ENCODE measurements at places on chromosomes 3 and 15.

DNA sequence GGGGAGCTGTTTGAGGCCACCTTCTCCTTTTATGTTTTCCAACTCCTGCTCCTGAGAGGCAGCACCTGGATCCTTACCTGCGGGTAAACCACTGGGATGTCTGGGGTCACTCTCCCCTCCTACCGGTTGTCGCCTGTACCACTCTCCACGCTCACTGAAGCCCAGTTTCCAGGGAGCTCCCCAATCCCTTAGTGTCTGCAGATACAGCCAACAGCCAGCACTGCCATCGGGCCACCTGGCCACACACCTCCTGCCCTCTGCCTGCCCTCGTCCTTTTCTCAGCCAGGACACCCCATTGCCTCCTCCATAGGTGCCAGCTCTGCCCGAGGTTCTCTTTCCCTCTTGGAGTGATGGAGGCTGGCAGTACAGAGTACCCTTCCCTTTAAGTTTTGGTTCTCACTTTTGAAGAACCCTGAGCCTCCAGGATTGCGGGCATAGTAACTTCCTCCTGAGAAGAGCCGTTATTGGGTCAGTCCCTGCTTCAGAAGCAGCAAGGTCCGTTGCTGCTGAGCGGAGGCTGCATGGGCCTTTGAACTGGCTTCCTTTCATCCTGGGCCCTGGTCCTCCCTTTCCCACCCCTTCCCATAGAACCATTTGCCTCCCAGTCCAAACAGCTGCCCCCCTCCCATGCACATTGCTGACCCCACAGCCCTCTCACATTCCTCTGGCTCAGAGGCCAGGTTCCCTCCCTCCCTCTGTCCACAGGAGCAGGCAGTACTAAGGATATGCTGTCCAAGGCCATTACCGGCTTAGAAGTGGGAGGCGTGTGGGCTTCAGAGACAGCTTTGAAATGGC lies 30.9 kb downstream of the ARNT2 start:
- no peak for DNase-seq

GRCh38 chr15:59124261-59124660 lies 19.3 kb downstream of the CCNB2 start:
- DNase-seq, result no peak

DNA sequence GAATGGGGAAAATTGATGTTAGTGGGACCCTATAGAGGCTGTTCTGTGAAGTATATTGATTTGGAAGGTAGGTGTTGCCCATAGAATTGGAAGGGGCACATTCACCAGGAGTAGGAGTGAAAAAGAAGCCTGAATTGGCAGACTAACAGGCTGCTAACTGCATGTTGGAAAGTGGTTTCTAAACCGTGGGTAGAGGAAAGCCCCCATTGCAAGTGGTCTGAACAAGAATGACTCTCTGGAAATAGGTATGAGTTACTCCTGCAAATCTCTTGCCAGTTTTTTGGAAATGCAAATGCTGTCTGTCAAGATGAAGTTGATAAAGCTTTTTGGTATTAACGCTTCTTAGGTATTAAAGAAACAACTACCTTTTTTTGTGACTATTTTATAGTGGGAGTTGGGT lies 3.5 kb downstream of the UBE2E1 start:
- peak; percentile 10 for DNase-seq

- DNase-seq, result peak; percentile 16
Measured at GRCh38 chr3:31754575-31755278, 222.0 kb downstream of the STT3B start.

- no peak for DNase-seq
Measured at GRCh38 chr3:131658771-131659170, 156.0 kb upstream of the MRPL3 start.

DNA sequence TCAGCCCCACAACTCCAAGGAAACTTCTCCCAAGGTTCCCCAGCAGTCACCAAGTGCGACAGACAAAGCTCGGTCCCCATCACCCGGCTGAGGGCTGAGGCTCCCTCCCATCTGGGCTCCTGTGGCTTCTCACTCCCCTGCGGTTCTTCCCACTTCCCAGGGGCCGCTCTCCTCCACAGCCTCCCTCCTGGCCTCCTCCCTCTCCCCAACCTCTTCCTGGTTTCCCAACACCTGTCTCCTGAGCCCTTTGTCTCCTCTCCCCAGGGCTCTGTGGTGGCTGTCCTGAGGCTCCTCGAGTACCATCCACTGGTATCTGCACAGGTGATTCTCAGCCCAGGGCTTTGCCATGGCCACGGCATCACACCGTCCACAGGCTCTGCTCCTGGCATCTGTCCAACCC lies 113.2 kb upstream of the NSMCE3 start:
- DNase-seq, result no peak

GRCh38 chr3:64354221-64354620 lies 129.0 kb upstream of the PRICKLE2 start:
- no peak for DNase-seq

DNA sequence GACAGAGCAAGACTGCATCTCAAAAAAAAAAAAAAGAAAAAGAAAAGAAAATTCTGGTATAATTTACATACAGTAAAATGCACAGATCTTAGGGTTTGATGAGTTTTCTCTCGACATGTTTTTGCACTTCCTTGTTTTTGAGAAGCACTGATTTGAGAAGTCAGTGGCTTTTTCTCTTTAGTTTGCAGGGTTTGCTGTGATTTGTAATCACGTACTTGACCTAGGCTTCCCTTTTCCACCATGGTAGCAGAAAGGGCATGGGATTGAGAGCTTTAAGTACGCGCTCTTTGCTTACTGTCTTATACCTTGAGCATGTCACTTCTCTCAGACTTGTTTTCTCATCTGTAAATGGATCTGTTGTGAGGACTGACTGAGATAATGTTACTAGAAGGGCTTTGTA lies 4.1 kb downstream of the VHL start:
- no peak for DNase-seq

- DNase-seq, result no peak
Measured at GRCh38 chr3:80366808-80367548, 599.2 kb upstream of the ROBO1 start.

GRCh38 chr3:169846458-169847193 lies 23.1 kb downstream of the LRRC31 start:
- DNase-seq, result no peak

DNA sequence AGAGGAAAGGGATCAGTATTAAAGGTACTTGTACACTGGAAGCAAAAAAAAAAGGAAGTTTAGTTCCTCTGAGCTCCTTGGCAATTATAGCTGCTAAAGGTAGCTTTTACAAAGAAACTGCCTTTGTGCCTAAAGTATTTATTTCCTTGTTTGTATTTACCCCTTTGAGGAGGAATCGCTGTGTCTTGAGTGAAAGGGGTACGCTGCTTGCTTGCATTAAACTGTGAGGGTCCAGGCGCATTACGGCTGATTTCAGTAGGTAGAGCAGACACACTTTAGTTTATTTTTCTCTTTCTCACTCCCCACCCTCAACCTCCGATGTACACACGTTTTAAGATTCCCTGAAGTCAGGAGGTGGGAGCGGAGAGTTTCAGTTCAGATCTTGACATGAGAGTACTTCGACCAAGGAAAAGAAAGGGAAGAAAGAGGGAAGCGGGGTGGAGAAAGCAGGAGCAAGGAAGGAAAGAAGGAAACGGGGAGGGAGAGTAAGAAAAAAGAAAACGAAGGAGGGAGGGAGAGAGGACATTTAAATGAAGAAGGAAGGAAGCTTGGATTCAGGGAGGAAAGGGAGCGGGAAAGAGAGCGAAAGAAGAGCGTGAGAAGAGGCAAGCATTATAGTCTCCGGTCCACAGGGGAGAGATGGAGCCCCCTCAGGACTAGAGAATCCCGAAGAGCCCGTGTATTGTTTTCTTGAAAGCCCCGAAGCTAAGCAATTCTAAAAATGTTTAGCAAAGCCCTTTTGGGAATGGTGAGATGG lies 1.2 kb upstream of the MME start:
- no peak for DNase-seq

- DNase-seq, result no peak
Measured at GRCh38 chr3:182375916-182376315, 417.4 kb upstream of the ATP11B start.

GRCh38 chr3:158711886-158712285 lies 20.4 kb downstream of the RARRES1 start:
- no peak for DNase-seq

GRCh38 chr3:192817506-192817905 lies 90.2 kb upstream of the FGF12 start:
- no peak for DNase-seq

DNA sequence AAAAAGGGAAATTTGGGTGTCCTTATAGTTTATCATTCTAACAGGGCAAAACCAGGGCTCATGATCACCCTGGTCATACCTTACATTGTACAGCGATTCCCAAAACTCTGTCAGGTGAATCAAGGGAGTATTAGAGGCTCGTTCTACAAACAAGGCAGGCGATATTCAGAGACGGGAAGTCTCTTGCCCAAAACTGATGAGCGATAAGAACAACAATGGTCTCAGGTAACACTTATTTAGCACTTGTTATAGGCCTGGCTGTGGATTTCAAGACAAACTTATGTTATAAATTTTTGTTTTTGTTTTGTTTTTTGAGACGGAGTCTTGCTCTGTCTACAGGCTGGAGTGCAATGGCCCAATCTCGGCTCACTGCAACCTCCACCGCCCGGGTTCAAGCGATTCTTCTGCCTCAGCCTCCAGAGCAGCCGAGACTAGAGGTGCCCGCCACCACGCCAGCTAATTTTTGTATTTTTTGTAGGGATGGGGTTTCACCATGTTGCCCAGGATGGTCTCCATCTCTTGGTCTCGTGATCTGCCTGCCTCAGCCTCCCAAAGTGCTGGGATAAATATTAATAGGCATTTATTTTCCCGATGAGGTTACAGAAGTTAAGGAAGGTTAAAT lies 12.8 kb downstream of the BCL2L10 start:
- no peak for DNase-seq

DNA sequence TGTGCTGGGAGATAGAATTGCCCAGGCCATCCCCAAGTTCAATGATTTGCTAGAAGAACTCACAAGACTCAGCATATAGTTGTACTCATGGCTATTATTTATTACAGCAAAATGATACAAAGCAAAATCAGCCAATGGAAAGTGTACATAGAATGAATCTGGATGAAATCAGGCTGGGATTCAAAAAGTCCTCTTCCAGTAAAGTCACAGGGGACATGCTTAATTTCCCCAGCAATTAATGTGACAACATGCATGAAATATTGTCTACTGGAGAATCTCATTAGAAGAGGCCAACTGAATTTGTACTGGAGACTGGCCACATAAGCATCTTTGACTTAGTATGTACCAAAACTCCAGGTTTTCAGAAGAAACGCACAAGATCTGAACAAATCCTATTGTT lies 1043.1 kb downstream of the NAALADL2 start:
- DNase-seq, result no peak

DNA sequence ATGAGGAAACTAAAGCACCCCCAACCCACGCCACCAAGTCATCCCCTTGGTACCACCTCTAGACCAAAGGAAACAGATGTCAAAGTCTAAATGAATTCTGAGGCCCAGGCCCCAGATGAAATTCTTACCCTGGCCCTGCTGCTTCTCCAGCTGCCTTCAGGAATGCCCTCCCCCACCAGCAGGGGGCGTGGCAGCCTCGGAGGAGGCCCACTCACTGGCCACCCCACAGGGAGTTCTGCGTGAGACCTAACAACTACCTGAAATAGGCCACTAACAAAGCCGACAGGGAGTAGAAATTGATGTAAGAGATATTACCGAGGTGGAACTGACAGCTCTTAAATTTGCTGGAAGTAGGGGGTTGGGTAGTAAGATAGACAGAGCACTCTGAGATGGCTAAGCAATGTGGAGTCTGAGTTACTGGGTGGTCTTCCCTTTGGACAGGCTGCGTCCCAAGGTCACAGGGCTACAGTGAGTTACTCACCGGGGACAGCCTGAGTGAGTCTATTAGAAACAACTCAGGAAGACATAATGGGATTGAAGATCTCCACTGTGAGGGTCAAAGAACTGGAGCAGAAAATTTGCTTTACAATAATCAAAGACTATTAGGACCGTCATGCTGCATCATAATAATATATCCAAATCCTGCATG lies 240.7 kb downstream of the SHOX2 start:
- DNase-seq, result peak; percentile 45

DNA sequence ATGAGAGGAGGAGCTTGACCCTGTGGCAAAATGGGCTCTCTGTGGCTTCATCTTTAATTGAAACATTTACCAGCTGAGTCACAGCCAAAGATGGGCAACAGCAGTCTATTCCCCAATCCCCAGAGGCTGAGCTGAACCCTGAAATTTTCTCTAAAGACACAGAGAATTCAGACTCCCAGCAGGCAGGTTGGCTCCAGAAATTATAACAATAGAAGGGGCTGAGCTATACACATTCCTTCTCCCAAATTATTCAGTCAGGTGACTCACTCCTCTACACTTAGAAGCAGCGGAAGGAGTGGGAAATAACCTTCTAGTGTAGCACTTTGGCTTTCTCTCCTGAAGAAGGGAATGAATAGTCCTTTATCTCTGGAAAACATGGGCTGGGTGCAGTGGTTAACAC lies 264.3 kb upstream of the ARHGEF26 start:
- DNase-seq, result no peak

GRCh38 chr3:52524752-52525679 lies 8.6 kb downstream of the NT5DC2 start:
- DNase-seq, result no peak

DNA sequence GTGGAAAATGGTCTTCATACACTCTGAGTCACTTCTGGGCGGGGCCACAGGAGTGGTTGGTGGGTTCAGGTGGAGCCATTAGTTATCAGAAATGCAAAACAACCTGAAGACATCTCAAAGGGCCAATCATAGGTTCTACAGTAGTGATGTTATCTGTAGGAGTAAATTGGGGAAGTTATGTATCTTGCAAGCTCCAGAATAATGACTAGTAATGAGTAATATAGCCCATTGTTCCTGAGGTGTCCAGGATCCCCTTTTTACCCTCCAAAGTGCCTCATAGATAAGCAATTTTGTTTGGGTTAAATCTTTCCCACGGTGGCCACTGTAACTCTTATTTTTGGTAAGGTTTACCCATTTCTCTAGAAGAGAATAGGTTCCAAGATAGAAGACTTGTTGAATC lies 91.7 kb downstream of the PIK3R4 start:
- DNase-seq, result no peak
